ENCODE measurements at places on chromosomes 2 and 18.

DNA sequence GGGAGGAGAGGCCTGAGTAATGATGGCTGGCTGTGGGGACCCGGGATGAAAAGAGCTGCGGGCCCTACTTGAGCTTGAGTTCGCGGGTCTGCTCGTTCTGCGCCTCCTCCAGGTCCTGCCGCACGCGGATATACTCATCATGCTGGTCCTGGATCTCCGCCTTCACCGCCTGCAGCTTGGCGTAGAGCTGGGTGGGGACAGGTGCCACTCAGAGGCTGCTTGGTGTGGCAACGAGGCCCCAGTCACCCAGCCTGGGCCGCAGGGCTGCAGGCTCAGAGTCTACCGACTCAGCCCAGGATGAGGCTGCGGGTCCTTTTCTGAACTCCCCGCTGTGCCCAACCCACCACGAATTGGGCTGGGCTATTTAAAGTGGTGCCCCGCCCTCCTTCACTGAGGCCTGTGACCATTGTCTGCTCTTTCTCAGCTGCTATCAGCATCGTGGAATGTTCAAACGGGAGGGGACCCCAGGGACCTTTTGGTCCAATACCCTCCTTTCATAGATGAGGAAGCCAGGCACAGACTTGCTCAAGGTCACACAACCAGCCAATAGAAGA is 28.0 kb downstream of the KIF3C start:
- DNase-seq: no peak

- no peak for DNase-seq
Observed at GRCh38 chr2:3288470-3289170, 89.0 kb downstream of the EIPR1 start.

- DNase-seq: no peak
Observed at GRCh38 chr18:7568426-7568825, 1.3 kb downstream of the PTPRM start.

DNA sequence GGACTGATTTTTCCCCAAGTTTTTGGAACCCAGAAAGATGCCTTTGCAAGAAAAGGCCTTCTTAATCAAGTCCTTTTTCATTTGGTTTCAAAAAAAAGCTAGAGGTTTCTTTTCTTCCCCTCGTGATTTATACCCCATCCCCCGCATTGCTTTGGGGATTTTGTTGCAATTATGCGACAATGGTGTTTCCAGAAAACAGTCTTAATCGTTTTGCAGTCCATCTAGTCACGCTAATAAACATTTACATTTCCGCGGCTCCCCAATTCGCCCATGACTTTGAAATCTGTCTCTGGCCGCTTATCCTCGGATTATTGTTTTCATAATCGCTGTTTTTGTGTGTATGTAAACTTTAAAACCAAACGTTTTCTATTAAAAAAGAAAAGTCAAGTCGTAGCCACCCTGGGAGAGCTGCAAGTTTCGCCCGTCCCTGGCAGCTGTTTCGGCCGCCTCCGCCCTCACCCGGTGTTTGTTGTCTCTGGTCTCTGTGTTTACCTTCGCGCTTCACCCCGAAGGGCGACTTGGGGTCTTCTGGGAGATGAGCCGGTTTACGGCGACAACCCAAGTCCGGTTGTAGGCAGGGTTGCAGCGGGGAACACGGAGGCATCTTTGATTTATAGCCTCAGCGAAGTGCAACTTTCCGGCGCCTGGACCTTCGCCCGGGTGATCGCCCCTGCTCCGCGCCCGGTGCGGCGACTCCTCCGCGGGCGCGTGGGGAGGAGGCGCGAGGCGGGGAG is 667 bp downstream of the SP9 start:
- no peak for DNase-seq

DNA sequence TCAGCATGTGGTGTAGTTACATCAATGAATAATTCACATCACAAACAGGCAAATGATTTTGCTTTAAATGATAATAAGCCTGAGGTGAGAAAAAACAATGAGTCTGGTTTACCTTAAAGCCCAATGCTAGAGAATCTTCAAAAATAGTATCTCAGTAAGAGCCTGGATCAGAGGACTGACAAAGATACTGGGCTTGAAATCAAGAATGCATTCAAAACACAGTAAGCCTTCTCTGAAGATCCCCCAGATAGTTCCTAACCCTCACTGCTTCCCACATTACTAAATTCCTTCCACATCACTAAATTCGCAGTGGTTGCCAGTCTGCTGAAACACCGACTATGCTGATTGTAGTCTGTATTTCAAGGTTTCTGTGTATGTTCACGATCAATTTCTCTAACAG is 514.9 kb downstream of the SUCLG1 start:
- DNase-seq: no peak
